ENCODE measurements at places on chromosomes 2 and 18.

GRCh38 chr2:203797276-203797675 lies 70.3 kb upstream of the CTLA4 start:
- DNase-seq, result no peak

- no peak for DNase-seq
These were observed 349.4 kb upstream of the POU3F3 start for GRCh38 chr2:104504331-104505073.

DNA sequence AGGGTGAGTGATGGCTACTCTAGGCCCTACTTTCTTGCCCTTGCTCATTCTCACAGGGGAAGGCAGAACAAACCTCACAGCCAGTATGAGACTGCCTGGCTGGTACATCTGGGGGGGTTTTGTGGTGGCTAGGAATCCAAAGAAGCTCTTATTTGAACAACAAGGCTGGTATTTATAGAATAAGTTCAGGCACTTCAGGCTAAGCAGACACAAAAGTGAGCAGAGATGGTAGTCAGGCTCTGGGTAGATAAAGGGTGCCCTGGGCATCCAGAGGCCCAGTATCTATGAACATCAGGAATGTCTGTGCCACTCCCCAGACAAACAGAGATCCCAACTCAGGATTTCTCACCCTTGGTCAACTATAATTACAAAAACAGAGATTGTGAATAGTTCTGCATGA lies 57.2 kb upstream of the RTN4 start:
- DNase-seq, result no peak

DNA sequence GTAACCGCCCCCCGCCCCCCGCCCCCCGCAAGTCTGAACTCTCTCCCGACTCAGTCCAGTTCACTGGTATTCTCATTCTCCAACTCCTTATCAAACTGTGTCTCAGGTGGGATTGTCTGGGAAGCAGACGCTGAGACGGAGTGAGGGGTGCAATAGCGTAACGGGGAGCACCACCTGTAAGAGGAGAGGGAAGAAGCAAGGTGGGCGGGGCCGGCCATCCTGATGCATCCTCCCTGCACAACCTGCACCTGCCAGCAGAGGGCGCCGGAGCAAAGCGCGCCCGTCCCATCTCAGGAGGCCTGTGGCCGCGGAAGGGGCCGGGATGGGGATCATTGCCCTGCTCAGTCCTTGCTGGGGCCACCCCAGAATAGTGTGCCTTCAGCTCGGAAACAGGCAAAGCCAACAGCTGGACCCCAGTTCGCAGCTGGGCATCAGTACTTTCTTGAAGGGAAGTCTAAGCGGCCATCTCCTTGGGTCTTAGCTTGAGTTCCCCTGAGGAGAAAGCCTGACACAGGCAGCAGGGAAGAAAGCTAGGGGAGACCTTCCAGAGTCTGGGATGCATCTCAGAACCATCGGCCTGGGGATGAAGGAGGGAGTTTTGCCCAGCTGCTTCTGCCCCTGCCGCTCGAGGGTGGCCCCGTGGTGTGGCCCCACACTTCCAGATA lies 208.0 kb downstream of the TFCP2L1 start:
- DNase-seq, result no peak

GRCh38 chr2:46333912-46334311 lies 36.7 kb downstream of the EPAS1 start:
- DNase-seq, result no peak

- DNase-seq, result no peak
These were observed 511.5 kb downstream of the TNS1 start for GRCh38 chr2:217491271-217491670.

DNA sequence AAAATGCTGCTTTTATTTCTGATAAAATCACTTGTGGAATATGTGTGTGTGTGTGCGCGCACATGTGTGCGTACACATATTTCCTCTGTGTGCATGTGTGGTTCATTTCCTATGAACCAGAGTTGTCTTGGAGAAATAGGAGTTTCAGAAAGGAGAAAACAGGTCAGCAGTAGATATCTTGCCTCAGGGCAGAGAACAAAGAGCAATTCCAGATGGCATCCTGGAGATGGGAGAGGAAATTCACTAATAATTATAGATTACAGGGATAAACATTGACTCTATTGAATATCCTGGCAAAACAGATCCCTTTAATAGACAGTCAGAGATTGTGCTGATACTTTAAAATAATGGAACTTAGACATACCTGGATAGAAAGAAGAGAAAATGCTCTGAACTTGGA lies 298.0 kb downstream of the TRIB2 start:
- no peak for DNase-seq

- DNase-seq, result peak; percentile 65
These were observed 23.4 kb upstream of the RPL31 start for GRCh38 chr2:100978582-100979191.

- DNase-seq, result no peak
These were observed 3.6 kb downstream of the GPC1 start for GRCh38 chr2:240438810-240439697.

DNA sequence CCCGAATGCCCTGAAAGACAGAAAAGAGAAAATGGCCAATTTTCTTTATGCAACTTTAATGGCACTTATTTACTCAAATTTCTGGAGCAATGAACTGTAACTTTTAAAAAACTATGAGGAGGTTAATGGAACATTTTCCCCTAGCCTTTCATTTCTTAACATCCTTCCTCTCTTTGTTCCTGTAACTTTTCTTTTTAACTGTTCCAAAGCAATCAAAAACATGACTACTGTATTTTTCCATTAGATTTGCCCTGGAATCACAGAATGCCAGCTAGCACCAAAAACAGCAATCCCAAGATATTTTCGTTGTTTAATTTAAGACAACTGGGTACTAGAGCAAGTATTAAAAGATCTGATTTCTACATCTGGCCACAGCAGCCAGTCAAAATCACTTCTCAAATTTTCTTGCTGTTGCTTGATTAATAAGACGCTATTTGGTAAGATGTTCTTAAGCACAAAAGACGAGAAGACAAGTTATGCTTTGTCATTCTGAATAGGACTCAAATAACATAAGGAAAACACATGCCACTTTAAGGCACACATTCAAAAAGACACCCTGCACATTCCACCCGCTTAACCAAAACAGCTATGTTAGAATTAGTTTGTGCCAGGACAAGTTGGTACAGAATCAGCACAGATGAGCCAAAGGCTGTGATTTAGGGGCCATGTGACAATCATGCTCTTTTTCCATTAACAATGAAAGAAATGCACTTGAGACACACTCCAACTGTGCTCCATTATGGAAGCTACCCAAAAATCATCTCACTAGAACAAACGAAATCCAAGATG lies 3.6 kb downstream of the STARD7 start:
- no peak for DNase-seq

DNA sequence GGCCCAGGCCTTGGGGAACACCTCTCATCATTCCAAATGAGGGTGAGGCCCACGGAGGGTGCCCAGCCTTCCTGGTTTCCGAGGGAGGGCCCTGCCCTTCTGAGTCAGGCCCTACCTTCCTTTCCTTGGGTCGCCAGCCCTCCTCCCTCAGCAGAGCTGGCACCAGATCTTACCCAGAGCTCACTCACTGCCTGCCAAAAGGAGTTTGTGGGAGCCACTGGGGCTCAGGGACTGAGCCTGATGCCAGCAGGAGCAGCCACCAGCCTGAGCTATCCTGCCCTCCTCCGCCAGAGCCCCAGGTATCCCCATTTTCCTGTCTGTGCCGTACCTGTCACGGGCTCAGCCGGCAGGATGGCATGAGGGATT lies 64.1 kb downstream of the NRP2 start:
- DNase-seq, result no peak

DNA sequence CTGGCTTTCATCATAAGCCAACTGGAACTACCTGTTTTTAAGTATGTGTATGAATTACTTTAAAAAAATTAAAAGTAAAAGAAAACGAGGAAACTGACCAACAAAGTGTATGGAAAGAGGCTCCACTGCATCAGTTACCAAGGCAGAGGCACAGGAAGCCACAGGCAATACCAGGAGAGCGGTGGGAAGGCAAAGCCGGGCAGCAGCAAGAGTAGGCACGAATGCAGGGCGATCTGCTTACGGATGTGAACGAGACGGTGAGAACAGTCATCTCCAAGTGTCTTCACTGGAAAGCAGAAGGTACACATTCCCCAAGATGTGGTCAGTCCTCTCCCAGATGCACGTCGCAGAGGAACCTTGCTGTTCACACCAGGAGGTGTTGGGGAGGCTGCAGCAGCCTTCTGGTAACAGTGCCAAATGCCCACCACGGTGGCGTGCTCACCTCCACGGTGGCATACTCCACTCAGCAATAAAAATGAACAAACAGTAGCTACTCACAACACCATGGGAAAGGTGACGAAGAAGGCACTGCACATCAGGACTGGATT lies 43.1 kb downstream of the HS6ST1 start:
- no peak for DNase-seq

DNA sequence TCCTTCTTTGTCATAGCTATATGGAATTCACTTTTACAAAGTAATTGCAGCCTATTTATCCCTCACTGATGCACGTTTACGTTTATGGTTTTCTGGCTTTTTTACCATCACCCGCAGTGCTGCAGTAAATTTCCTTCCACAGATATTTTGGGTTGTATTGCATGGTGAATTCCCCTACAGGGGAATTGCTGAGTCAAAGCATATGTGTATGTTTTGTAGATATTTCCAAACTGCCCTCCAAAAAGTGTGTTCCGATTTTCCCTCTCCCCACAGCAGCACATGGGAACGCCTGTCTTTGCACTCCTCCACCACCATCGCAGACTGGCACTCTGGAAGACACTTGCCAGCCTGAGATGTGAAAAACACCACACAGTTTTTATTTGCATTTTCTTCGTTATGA lies 80.6 kb upstream of the UXS1 start:
- no peak for DNase-seq

DNA sequence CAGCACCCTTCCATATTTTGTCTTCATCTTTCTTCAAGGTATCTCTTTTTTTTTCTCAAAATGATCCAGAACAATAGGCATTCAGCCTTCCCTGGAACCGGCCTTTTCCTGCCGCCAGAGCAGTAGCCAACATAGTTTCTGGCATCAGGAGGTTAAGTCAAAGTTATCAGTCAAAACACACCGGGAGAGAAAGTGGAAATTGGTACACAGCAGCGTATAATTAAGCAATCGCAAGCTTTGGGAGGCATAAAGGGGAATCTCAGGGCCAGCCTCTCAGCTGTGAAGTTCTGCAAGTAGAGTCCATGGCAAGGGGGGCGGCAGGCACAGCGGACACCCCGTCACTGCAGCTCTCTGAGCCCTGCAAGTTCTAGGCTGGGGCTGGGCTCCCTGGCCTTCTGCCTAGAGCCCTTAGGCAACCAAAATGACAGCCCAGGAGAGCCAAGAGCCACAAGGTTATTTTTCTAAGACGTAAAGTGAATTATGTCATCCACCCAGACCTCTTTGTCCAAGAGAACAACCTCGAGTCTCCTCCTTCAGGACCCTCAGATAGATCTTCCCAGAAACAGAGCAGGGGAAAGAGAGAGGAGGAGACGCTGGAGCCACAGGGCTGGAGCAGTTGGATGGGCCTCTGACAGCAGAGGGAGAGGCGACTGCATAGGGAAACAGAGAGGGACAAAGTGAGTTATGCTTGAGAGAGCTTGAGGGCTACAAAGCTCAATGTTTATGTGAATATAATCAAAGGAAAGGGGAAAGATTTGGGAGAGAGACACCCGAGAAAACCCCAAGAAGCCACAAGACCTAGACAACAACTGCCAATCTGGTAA lies 114.7 kb downstream of the BCL2L11 start:
- DNase-seq, result no peak

GRCh38 chr2:29983308-29983707 lies 61.9 kb upstream of the ALK start:
- no peak for DNase-seq

- DNase-seq, result no peak
These were observed 38.1 kb downstream of the ACOXL start for GRCh38 chr2:110770404-110770958.

DNA sequence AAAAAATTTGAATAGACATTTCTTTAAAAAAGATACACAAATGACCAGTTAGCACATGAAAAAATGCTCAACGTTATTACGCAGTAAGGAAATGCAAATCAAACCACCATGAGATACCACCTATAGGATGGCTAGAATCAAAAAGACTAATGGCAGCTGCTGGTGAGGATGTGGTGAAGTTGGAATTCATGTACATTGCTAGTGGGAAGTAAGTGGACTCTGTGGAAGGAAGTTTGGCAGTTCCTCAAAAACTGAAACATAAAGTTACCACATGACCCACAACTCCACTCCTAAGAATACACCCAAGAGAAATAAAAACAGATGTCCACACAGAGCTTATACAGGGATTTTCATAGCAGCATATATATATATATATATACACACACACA lies 51.2 kb downstream of the MBP start:
- DNase-seq, result no peak

GRCh38 chr2:119513832-119514231 lies 10.5 kb downstream of the SCTR start:
- DNase-seq, result no peak

GRCh38 chr2:217260441-217261115 lies 400.7 kb upstream of the TNP1 start:
- no peak for DNase-seq

- DNase-seq, result no peak
These were observed 29.5 kb upstream of the LAPTM4A start for GRCh38 chr2:20080839-20081415.

DNA sequence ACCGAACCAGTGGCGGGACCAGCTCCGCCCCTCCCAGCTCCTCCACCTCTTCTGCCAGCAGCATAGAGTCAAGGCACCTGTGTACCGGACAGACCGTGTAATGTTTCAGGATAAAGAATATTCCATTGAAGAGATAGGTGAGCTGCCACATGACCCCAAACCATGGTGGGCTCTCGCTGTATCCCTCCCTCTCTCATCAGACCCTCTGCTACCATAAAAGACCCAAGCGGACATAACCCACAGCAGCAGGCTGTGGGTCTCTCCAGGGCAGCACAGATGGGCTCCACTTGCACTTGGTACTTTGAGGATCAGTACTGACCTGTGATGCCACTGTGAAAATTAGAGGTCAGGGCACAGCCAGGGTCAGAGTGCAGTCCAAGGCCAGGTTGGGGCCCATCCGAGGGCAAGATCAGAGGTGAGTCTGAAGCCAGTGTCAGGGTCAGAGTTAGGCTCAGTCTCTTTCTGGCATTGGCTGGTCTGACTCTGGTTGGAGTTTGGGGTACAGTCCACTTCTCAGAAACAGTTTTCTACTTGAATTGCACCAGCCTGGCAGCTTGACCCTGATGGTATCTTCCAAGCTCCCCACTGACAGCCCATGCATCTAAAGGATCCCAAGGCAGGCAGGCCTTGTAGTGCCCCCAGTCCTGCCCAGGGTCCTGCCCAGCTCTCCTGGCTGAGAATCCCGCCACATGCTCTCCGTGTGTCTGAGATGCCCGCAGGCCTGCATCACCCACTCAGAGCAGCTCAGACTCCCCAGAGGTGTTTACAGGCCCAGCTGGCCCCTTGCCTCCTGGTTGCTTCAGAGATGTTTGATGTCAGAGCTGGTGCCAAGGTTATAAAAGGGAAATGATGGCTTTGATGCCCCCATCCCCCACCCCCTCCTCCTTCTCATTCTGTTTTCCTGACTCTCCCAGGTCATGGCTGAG lies 212.1 kb downstream of the DYSF start:
- DNase-seq, result no peak

GRCh38 chr18:70994116-70994515 lies 705.3 kb downstream of the SOCS6 start:
- DNase-seq, result no peak

- DNase-seq, result no peak
These were observed 49.8 kb downstream of the FBLN7 start for GRCh38 chr2:112187805-112188596.
